ENCODE measurements at places on chromosomes 12 and 14.

DNA sequence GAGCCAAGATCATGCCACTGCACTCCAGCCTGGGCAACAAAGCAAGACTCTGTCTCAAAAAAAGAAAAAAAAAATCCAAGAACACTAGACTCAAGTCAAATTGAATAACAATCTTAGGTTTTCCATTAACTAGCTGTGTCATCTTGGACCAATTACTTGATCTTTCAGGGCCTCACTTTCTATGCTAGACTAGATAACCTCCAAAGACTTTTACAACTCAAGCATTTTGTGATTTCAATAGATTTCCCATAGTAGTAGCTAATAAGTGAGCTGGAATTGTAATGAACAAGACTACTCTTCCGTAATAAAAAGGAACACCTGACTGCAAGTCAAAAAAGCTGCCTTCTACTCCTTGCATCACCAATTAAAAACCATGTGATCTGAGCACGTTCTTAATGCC is 127.0 kb upstream of the SSTR1 start:
- DNase-seq: no peak

DNA sequence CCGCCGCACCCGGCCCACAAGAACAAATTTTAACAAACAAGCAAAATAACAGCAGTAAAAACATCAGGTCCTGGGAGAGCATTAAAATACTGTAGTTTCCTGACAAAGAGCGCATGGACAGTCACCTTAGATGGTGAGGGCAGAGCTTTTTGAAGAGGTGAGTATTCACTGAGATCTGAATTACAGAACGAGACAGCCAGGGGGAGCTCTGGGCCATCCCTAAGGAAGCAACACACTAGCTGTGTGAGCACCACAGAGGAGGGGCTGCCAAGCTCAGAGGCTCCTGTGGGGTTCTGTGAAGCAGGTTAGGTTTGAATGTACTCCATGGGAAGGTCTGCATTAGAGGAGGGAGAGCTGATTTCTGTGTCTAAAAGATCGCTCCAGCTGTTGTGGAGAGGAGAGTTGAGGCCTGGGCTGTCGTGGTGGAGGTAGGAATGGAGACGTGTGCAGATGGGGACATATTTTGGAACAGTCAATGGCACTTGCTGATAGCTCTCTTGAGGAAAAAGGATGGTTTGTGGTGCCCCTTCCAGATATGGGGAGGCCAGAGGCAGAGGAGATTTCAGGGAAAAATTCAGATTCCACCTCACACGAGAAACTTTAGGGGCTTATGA is 72.9 kb downstream of the TRAFD1 start:
- peak; percentile 40 for DNase-seq

GRCh38 chr12:131917711-131918306 is 11.3 kb upstream of the PUS1 start:
- DNase-seq: no peak

DNA sequence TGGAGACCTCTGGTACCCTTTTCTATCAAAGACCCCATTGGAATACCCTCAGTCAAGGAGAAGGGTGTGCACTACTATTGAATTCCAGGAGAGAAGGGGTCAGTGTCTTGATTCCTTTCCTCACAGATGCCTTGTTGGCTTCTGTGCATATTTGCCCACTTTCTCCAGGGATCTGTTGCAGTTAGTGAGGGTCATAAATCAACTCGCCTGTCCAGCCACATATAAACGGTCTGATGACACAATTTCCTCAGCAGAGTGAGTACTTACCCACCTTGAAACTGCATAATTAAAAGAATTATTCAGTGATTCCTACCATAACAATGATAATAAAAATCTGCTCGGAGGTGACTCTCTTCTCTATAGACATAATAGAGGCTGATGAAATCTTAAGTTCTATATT is 13.9 kb upstream of the DCD start:
- DNase-seq: no peak

- DNase-seq: no peak
Observed at GRCh38 chr12:66965621-66966020, 286.7 kb upstream of the GRIP1 start.

DNA sequence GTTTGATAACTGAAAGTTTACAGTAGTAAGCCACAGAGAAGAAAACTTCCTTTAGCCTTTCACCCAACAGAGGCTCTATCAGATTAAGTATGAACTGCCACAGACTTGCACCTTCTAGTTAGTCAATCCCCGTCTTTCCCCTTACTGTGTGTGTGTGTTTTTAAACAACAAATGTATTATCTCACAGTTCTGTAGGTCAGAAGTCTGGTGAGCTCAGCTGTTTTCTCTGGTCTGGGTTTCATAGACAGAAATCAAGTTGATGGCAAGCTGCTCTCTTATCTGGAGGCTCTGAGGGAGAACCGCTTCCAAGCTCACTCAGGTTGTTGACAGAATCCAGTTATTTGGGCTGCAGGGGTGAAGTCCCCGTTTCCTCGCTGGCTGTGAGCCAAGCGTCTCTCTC is 320.5 kb downstream of the PRKD1 start:
- no peak for DNase-seq

DNA sequence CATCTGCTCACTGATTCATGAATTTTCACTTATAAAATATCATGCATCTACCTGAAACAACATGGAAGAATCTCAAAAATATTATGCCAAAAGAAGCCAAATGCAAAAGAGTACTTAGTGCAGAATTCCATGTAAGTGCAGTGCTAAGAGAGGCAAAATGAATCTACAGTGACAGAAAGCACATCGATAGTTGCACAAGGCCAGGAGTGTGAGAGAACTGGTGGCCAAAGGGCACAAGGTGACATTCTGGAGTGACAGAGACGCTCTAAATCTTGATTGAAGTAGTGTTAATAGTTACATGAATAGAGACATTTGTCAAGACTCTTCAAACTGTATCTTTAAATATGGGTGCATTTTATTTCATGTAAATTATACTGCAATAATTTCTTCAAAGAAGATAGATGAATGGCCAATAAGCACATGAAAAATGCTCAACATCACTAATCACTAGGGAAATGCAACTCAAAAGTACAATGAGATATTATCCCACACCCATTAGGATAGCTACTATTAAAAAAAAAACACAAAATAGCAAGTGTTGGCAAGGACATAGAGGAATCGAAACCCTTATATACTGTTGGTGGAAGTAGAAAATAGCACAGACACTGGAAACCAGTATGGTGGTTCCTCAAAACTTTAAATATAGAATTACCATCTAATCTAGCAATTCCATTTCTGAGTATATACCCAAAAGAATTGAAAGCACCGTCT is 71.7 kb upstream of the KICS2 start:
- no peak for DNase-seq

GRCh38 chr12:49740930-49741881 is at the start of gene TMBIM6:
Gene TMBIM6, plus strand, starts transcription at chr12:49741557. Its CDS starts 10,937 bp downstream, at chr12:49752494.
- DNase-seq: peak; percentile 99

- no peak for DNase-seq
Observed at GRCh38 chr12:115574826-115575225, 702.7 kb downstream of the MED13L start.

Data from naive B cell (primary cell).